Activated T-helper 2 cell treated with anti-CD3 and anti-CD28 coated beads, Interferon-gamma antibody, Interleukin-2, Interleukin-4, amounts not matched to agents 10 μg/mL and 5 μg/mL and 100 μg/mL, durations not matched to agents 14 hours and 24 hours and 36 hours (primary cell): ENCODE measurements at places on chromosomes 16 and 17. TPM values are rescaled to one million over a fixed set of nuclear protein-coding genes. Genes with fewer than 3 reads are reported as not detected.

Gene PYDC1
- total RNA-seq, result not detected in 2 replicates

Gene ITGAD
- 0.18 and 0.21 TPM in 2 replicates for total RNA-seq

Gene CACNG5
- total RNA-seq, result not detected in 2 replicates

Gene CDH15
- not detected in 2 replicates for total RNA-seq

Gene PHOSPHO1
- total RNA-seq, result not detected in 2 replicates

Gene SMIM36
- not detected in 2 replicates for total RNA-seq

Gene SEPTIN12
- total RNA-seq, result not detected in 2 replicates

Gene RAPGEFL1
- total RNA-seq, result 11.6 and 12.3 TPM in 2 replicates

DNA sequence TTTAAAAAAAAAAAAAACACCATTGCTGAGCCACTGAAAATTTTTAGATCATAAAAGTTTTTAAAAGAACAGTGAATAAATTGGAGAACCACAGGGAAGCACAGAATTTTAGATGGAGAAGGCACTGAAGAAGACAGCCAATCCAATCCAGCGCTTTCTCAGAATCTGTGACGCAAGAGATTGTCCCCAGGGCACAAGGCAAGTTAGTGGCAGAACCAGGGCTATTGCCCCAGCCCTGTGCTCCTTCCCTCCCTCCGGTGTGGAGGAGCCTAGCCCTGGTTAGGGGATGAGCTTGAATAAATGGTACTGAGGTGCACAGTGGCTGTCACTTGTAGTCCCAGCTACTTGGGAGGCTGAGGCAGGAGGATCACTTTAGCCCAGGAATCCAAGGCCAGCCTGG, 108.3 kb downstream of the ZNF423 start:
- DNase-seq, result no peak

DNA sequence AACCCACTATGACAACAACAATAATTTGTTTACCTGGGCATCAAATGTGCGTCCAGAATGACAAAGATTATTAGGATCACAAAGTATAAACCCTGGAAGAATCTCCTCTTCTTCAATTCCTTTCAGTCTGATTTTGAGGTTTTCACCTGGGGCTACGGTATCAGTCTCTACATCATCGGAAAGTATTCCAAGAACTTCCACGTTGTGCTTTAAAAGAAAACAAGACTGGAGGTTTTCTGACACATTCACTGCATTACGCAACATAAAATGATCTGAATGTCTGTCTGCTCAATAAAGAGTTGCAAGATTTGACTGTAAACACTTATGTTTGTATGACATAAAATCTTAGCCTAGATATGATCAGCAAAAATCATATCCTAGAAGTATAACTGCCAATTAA, 26.0 kb upstream of the RSL1D1 start:
- no peak for DNase-seq

DNA sequence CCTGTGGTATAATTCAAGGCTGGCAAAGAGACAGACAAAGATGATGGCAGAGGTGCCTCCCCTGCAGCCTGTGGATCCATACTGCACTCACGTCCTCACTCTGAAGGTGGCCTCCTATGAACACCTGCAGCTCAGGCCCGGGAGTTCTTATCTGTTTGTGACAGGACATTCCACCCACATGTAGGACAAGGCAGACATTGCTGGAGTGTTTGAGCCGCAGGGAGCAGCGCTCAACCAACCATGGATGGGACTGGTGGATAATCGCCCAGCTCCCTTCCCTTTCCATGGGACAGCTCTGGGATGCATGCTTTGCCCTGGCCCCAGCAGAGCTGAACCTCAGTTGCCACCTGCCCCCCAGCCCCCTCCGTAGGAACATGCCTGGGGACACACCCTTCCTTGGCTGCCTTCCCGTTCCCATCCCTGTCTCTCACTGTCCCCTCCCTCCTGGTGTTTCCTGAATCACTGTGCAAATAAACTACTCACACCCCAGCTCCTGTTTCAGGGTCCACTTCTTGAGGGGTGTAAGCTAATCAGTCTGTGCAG, 22.2 kb downstream of the ITPRIPL2 start:
- no peak for DNase-seq

DNA sequence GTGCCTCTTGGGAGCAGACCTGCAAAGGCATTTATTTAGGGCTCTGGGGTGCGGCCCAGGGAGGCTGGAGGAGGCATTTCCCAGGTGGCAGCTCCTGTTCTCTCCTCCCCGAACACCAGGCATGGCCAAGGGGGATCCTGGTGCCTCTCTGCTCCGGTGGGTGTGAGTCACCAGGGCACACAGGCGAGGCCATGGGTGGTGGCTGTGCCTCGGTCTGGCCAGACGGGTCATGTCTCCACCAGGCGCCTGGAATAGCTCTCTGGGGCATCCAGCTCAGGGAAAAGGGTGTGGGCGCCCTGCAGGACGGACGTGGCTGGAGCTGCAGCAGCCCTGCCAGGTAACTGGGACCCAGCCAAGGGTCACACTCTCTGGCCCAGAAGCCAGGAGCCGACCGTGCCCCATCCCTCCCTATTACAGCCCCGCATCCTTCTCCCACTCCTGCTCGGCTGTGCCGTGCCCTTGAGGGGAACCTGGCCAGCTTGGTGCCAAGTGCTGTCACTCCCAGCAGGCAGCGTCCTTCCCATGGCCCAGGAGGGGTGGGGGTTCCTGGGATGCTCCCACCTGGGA, 25.8 kb downstream of the SOX8 start:
- no peak for DNase-seq

DNA sequence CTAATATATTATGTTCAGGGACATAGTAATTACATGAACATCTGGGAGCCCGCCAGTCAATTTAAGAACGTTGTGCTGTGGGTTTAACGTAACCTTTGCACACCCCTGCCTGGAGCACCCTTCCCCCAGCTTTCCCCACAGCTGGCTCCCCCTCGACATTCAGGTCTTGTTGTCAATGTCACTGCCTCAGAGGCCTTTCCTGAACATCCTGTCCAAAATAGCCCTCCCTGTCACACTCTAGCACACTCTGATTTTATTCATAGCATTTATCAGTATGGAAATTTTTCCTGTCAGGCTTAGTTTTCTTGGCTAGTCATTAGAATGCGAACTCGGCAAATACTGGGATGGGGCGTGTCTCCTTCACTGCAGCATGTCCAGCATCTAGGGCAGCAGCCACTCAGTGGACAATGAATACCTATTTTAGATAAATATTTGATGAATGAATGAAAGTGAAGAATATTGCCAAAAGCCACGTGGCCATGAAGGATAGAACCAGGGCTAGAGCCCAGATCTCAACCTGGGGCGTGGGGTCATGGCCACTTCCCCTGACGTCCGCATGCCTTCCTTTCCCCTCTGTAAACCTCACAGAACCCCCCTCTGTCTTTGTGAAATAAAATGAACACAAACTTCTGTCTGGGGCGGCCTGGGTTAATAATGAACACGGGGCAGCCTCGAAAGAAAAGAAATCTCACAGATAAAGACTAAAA, 10.5 kb downstream of the PIK3R6 start:
- DNase-seq, result no peak

GRCh38 chr16:11254913-11255736, 879 bp downstream of the SOCS1 start:
- peak; percentile 61 for DNase-seq

- no peak for DNase-seq
Observed at GRCh38 chr17:48631693-48632578, 5.8 kb upstream of the HOXB9 start.

- no peak for DNase-seq
Observed at GRCh38 chr16:84815462-84815861, 4.3 kb upstream of the CRISPLD2 start.

DNA sequence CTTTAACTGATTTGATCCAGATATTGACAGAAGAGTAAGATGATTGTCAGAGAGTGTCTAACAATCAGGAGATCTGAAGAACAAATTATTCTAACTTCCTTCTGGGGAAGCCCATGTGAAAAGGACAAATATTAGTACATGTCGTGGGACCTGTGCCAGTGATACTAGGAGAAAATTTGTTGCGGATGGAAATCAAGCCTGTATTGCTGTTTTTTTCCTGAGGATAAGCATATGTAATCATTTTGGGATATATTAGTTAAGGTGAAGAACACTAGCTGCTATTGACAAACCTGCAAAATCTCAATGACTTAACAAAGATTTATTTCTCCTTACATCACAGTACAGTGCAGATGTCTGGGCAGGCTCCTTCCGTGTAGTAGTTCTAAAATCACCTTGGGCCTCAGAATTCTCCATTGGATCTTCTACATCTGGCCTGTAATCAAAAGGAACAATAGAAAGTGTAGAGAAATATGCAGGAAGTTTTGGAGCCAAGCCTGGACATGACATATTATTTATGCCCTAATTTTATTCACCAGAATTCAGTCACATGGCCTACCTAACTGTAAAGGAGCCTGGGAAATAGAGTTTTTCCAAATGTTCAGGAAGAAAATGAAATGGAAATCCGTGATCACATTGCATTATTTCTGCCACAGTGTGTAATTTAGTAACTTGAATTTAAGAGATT, 58.3 kb downstream of the CYB561 start:
- no peak for DNase-seq

DNA sequence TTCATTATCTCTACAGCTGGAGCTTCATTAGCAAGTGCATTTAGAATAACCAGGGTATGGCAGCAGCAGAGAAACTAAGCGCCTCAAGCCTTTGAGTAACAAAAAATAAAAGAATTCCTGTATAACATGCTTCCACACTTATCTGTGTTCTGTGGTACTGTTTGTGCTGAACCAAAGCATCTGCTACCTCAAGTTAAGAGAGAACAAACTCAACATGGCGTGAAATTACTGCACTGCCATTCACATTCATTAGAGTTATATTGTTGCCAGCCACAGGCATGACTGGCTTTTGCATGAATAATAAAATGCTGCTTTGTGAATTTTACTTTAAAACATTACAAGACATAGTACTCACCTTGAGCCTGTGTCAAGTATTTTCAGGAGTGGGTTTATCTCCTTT, 76.6 kb downstream of the NLK start:
- no peak for DNase-seq

GRCh38 chr16:64865069-64865696, 256.7 kb downstream of the CDH11 start:
- DNase-seq, result no peak

DNA sequence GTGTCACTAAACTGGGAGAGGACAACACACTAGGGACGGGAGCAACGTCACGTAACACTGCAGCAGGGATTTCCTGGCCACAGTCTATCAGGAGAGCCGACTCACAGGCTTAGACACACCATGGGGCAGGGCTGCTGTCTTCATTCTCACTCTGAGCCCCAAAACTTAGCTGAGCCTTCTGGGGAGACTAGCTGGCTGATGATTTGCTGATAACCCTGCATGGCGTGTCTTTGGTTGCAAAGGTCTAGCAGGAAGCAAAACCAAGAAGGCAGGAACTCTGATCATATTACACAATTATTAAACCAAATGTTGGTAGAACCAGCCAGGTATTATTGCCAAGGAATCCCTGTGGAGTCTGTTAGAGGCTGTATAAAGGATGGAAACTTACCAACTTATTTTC, 345.0 kb downstream of the SLC39A11 start:
- DNase-seq, result no peak

DNA sequence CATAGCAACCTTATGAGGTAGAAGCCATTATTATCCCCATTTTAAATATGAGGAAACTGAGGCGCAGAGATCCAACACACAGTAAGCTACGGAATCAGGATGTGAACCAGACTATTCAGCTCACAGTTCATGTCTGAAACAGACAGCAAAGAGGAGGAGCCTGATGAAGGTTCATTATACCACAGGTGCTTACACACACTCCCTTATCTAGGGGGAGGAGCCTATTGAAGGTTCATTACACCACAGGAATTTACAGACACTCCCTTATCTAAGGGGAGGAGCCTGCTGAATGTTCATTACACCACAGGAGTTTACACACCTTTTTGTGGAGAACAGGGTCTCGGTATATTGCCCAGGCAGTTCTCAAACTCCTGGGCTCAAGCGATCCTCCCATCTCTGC, 21.9 kb downstream of the C16orf95 start:
- no peak for DNase-seq

DNA sequence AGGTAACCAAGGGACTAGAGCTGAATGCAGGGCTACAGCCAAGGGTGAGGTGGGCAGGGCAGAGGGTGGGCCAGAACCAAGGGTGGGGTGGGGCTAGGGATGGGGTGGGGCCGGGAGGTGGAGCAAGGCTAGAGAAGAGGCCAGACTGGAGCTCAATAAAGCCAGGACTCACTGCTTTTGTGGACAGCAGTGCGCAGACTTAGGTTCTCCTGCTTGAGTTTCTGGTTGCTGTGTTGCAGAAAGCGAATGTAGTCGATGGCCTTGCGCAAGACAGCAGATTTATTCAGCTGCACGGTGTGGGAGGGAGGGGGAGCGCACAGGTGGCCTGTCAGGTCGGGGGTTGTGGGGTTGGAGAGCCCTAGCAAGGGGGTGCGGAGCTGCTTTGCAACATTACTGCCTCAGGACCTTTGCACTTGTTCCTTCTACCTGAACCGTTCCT, 18.7 kb downstream of the SREBF1 start:
- DNase-seq, result no peak

DNA sequence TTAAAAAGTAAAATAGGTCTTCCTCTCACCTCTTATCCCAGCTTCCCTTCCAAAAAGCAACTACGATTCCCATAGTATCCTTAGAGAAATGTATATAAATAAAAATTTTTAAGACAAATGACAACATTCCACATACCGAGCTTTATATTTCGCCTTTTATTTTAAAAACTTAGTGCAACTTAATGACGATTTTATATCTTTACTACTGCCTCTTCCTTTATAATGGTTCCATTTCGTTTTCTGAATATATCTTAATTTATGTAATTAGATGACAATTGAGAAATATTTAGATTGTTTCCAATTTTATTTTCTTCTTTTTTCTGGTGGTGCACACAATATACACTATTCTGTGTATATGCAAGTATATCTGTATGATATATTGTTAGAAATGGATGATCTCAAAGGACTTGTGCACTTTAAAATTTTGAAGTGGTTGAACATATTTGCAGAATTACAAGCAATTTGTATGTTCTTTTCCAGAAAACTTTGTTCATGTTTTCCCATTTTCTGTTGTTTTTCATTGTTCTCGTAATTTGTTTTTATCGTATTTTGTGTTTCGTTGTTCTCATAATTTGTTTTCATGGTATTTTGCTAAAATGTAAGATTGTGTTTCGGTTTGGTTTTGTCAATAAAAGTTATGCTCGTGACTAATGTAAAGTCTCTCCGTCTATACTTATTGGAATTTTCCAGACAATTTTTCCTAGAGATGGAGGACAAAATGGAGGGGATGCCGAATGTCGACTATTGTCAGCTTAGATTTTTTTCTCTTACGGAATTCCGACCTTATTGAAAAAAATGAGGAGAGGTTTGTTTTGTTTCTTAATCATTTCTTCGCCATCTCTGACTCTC, 20.4 kb upstream of the HOXB13 start:
- no peak for DNase-seq

DNA sequence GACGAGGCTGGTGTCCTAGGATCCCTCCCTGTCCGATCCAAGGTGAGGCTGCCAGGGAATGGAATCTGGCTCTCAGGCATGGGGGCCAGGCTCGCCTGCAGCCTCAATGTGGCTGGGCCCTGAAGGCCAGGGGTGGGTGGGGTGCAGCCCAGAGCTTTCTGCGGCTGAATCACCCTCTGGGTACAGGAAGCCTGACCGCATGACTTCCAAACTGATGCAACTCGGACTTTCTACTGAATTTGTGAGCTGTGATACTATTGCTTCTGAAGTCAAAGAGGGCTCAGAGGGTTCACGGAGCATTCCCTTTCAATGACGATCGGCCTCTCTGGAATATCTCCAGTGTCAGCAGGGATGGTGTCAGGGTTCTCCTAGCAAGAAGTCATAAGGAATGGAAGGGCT, 123.7 kb downstream of the METRNL start:
- peak; percentile 8 for DNase-seq

- no peak for DNase-seq
Observed at GRCh38 chr17:29093090-29093871, 50.3 kb downstream of the PIPOX start.

- no peak for DNase-seq
Observed at GRCh38 chr17:17381446-17382064, 78.4 kb downstream of the NT5M start.
